ENCODE measurements at places on chromosomes 1 and 21. TPM values are rescaled to one million over a fixed set of nuclear protein-coding genes. Genes with fewer than 3 reads are reported as not detected.
A peak's percentile ranks its signal among the peaks of the same experiment; 100 is the strongest.

DNA sequence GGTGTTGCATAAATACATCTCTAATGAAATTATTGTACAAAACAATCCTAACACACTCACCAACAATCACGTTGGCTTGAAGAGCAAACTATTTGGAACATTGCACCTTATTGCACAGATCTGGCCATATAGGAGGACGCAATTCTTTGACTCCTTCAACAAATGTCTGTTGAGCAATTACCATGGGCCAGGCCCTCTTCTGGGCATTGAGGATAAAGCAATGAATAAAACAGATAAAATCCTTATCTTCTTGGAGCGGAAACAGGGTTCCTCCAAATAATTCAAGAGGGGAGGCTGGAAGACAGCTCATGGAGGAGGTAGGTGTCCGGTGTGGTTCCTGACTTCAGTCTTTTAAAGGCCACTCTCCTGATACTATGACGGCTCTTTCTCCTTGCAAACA, 43.3 kb downstream of the PAX7 start:
- no peaks in the 10 kb centered on the region for H3K4me1 ChIP-seq
- no peaks in the 10 kb centered on the region for H3K27me3 ChIP-seq
- H3K36me3 ChIP-seq, result no peaks in the 10 kb centered on the region
- no peak for DNase-seq
- no peak overlapping the region for H3K27ac ChIP-seq

DNA sequence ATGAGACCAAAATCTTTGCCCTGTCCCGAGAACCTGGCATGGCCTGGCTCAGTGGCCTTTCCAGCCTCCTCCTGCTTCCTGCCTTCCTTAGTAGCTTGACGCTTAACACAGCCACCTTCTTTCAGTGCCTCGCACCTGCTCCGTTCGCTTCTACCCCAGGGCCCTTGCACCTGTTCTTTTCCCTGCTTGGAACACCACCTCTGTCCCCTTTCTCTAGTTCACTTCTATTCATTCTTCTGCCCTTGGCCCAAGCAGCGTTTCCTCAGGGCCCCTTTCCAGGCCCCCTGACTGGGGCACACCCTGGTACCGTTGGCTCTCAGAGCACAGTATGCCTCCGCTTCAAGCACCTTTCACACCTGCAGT, 9.0 kb upstream of the HTR6 start:
- H3K27me3 ChIP-seq, result no peaks in the 10 kb centered on the region
- no peak for DNase-seq
- peaks cover 25% of the 10 kb centered on the region for H3K4me1 ChIP-seq
- no peak overlapping the region for H3K4me3 ChIP-seq
- no peak overlapping the region for H3K27ac ChIP-seq

- no peaks in the 10 kb centered on the region for H3K4me1 ChIP-seq
- no peaks in the 10 kb centered on the region for H3K36me3 ChIP-seq
- no peak overlapping the region for H3K4me3 ChIP-seq
- no peaks in the 10 kb centered on the region for H3K27me3 ChIP-seq
These were observed 127.7 kb upstream of the CAMK1G start for GRCh38 chr1:209455661-209456358.

- no peaks in the 10 kb centered on the region for H3K36me3 ChIP-seq
- H3K4me1 ChIP-seq, result no peaks in the 10 kb centered on the region
- no peak overlapping the region for H3K27ac ChIP-seq
- H3K4me3 ChIP-seq, result no peak overlapping the region
- no peaks in the 10 kb centered on the region for H3K27me3 ChIP-seq
These were observed 119.8 kb downstream of the HLCS start for GRCh38 chr21:36846631-36847030.

DNA sequence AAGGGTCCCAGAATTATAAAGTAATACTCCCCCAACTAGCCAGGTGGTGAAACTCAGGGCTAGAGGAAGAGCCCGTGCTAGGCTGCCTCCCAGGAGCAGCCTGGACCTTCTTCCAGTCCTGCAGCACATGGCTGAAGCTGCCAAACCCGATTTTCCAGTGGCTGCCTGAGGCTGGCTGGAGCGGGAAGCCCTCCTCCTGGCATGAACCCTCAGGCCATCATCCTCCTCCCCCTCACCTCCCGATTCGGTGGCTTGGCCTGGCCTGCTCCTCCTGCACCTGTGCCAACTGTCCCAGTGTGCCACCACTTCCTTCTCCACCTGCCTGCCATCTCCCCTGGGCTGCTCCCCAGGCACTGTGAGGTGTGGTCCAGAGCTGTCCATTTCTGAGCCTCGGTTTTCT, 3.0 kb upstream of the TSPAN1 start:
- H3K4me3 ChIP-seq, result no peak overlapping the region
- no peaks in the 10 kb centered on the region for H3K27me3 ChIP-seq
- DNase-seq, result no peak
- H3K36me3 ChIP-seq, result no peaks in the 10 kb centered on the region
- H3K4me1 ChIP-seq, result peaks cover 18% of the 10 kb centered on the region

DNA sequence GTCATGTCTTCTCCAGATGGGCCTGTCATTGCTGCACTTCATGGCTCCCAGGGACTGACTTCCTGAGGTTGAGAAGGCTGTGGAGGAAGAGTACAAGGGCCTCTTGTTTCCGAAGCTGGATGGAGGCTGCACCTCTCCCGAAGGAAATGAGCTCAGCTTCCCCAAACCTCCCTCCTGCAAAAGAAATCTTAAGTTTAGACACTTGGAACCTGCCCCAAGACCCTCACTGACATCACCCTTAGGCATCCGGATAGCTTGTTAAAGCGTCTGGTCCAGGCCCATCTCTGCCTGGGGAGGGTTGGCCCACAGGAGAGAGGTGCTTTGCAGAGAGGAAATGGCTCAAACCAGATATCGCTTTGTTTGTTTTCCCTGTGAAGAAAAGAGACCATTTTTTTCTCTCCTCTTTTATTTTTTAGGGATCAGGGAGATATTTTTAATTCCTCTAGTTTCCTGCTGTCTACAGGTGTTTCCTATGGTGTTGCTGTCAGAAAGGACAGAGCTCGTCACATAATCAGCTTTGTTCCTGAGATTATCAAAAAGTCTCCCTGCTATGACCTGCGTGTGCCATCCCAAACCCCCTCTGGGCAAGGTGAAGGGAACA, 25.0 kb downstream of the RCSD1 start:
- H3K27ac ChIP-seq, result no peak overlapping the region
- no peaks in the 10 kb centered on the region for H3K36me3 ChIP-seq
- no peaks in the 10 kb centered on the region for H3K27me3 ChIP-seq
- H3K4me1 ChIP-seq, result peaks cover 10% of the 10 kb centered on the region

The CSMD2 gene
- 3.8 TPM for total RNA-seq

The KCNJ6 gene
- total RNA-seq, result 0.25 TPM

DNA sequence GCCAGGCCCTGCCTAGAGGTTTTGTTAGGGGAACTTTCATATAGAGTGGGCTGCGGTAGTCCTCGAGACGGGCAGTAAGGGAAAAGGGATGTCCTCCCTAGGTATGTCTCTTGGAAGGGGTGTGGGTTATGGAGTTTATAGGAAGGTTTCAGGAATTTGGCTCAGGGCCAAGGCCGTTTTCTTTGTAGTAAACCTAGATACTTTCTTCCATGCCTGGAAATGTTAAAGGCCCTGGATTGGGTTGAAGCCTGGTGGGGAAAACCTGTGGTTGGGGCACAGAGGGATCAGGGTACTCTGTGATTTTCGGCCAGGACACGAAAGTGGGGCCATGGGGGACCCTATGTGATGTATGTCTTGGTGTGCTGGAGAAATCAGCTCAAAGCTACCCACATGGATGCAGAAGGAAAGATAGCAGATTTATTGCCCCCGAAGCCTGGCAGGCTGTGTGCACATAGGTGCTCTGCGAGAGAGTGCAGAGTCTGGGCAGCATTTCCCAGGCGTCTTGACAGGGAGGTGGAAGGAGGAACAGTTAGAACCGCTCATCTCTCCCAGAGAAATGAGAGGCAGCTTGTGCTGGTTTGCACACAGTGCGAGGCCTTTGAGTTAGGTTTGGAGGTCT, 1.7 kb downstream of the SNAP47 start:
- no peak overlapping the region for H3K4me3 ChIP-seq
- H3K27ac ChIP-seq, result no peak overlapping the region
- DNase-seq, result no peak
- H3K4me1 ChIP-seq, result peaks cover 20% of the 10 kb centered on the region

- no peaks in the 10 kb centered on the region for H3K4me1 ChIP-seq
- H3K27me3 ChIP-seq, result no peaks in the 10 kb centered on the region
- no peak overlapping the region for H3K27ac ChIP-seq
- DNase-seq, result peak; percentile 31
These were observed 11.2 kb upstream of the HMGCS2 start for GRCh38 chr1:119779869-119780356.

The JAM2 gene
- total RNA-seq, result 91.1 TPM

DNA sequence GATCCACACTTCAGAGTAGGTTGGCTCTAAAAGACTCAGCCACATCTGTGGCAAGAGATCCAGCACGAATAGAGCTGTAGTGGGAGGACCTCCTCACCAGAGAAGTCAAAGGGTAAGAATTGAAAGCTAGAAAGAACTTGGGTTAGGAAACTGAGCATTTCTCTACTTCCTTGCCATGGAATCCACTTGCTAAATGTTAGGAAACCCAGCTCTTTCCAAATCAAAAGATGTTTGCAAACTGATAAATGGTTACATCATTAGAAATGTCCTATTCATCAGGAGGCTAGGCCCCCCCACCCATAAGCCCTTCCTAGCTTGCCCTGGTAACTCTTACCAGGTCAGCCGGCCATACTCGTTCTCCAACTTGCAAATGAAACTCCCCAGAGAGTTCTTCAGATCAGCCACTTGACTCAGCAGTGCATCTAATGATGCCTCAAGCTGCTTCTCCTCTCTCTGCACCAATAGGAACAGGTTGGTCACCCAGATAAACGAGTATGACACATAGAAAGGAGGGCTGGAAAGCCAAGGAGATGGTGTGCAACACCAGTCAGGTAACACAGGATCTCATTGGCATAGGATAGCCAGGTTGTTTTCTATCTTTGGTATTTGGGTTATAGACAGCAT, 1.5 kb downstream of the MED8 start:
- no peaks in the 10 kb centered on the region for H3K36me3 ChIP-seq
- peaks cover 17% of the 10 kb centered on the region for H3K4me1 ChIP-seq
- no peak overlapping the region for H3K27ac ChIP-seq
- H3K27me3 ChIP-seq, result no peaks in the 10 kb centered on the region

DNA sequence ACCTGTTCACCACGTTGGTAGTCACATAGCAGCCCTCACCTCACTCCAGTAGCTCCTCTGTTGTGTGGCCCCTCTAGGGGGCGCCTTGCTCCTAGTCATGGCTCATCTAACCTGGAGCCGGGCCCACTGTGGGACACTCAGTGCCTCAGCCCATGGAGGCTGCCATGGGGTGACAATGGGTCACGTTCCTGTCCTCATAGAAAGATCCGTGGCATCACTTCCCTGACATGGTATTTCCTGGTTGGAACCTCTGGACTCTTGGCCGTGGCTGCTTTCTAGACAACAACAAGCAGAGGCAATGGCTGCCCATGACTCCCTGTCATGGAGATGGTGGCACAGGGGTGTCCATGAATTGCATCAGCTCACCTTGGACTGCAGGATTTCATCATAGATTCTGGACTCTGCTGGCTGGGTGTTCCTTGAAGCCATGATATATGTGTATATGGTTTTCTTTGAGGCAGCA, 27.5 kb upstream of the SLAMF6 start:
- H3K27me3 ChIP-seq, result no peaks in the 10 kb centered on the region
- H3K27ac ChIP-seq, result no peak overlapping the region
- DNase-seq, result no peak
- no peaks in the 10 kb centered on the region for H3K36me3 ChIP-seq

The DYNLT4 gene
- 4.0 TPM for total RNA-seq

DNA sequence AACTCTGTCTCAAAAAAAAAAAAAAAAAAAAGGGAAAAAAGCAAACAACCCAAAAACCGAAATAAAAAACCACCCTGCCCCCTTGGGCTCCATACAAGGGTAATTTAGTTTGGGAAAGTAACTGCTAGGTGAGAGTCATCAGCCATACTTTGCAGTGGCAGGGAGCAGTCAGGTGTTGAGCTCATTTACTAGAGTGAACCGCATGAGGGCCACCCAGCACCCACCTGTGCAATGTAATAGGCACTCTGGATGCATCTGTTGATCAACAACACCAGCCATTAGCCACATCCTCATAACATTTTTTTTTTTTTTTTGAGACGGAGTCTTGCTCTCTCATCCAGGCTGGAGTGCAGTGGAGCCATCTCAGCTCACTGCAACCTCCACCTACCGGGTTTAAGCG, 9.1 kb downstream of the INAVA start:
- H3K27me3 ChIP-seq, result no peaks in the 10 kb centered on the region
- H3K4me1 ChIP-seq, result peaks cover 9% of the 10 kb centered on the region
- no peak overlapping the region for H3K27ac ChIP-seq
- no peaks in the 10 kb centered on the region for H3K36me3 ChIP-seq

GRCh38 chr1:14320986-14321385, 277.5 kb upstream of the KAZN start:
- H3K27me3 ChIP-seq, result no peaks in the 10 kb centered on the region
- no peaks in the 10 kb centered on the region for H3K4me1 ChIP-seq
- no peak for DNase-seq
- no peak overlapping the region for H3K27ac ChIP-seq
- H3K4me3 ChIP-seq, result no peak overlapping the region

DNA sequence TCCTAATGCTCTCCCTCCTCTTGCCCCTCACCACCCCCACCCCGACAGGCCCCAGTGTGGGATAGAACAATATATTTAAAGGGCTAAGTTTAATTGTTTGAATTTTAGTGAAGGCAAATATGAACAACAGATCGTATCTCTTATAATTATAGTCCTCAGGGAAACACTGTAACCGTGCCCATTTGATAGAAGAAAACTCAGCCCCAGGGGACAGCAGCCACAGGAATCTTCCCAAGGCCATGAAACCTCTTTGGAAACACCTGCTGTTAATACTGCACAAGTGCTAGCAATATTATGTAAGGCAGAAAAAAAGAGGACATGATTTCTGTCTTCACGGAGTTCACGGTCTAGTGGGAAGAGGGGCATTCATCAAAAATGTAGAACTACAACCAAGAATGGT, 142.2 kb downstream of the URB2 start:
- no peak for DNase-seq
- H3K36me3 ChIP-seq, result no peaks in the 10 kb centered on the region
- H3K27ac ChIP-seq, result no peak overlapping the region
- no peaks in the 10 kb centered on the region for H3K4me1 ChIP-seq
- H3K27me3 ChIP-seq, result no peaks in the 10 kb centered on the region

The AQP10 gene
- 2.0 TPM for total RNA-seq

- peak; percentile 8 for DNase-seq
- no peak overlapping the region for H3K4me3 ChIP-seq
- peaks cover 35% of the 10 kb centered on the region for H3K4me1 ChIP-seq
- no peak overlapping the region for H3K27ac ChIP-seq
- H3K27me3 ChIP-seq, result no peaks in the 10 kb centered on the region
These were observed 169.7 kb downstream of the TOMM20 start for GRCh38 chr1:234958706-234959657.

The HSF2BP gene
- 28.3 TPM for total RNA-seq

The ADAMTSL4 gene
- 8.9 TPM for total RNA-seq

- H3K4me3 ChIP-seq, result no peak overlapping the region
- peak; percentile 78 for DNase-seq
- H3K27ac ChIP-seq, result no peak overlapping the region
- H3K27me3 ChIP-seq, result no peaks in the 10 kb centered on the region
- H3K36me3 ChIP-seq, result no peaks in the 10 kb centered on the region
These were observed 6.4 kb upstream of the C1orf159 start for GRCh38 chr1:1122078-1122811.

- no peaks in the 10 kb centered on the region for H3K36me3 ChIP-seq
- DNase-seq, result peak; percentile 42
- no peaks in the 10 kb centered on the region for H3K27me3 ChIP-seq
- no peak overlapping the region for H3K4me3 ChIP-seq
- no peak overlapping the region for H3K27ac ChIP-seq
These were observed 272.9 kb upstream of the C1orf174 start for GRCh38 chr1:4172644-4173599.

GRCh38 chr1:185960422-185961321, 226.5 kb downstream of the HMCN1 start:
- no peaks in the 10 kb centered on the region for H3K27me3 ChIP-seq
- H3K36me3 ChIP-seq, result no peaks in the 10 kb centered on the region
- no peaks in the 10 kb centered on the region for H3K4me1 ChIP-seq
- no peak overlapping the region for H3K4me3 ChIP-seq
- DNase-seq, result peak; percentile 25
- H3K27ac ChIP-seq, result no peak overlapping the region
